Mesenteric fat pad (tissue), 1 donor: ENCODE measurements at places on chromosomes 7 and 10. TPM values are rescaled to one million over a fixed set of nuclear protein-coding genes. Genes with fewer than 3 reads are reported as not detected.

The HIPK2 gene
- 217 TPM for total RNA-seq

The NPM3 gene
- total RNA-seq, result 18.8 TPM

The ERCC6 gene
- 15.5 TPM for total RNA-seq

The INHBA gene
- 1.00 TPM for total RNA-seq

The FXYD4 gene
- total RNA-seq, result not detected

The FAM20C gene
- total RNA-seq, result 121 TPM

The RBP4 gene
- 977 TPM for total RNA-seq

The LRRC17 gene
- 1.2 TPM for total RNA-seq

The COL26A1 gene
- not detected for total RNA-seq

The MNX1 gene
- total RNA-seq, result not detected

The SLC26A3 gene
- total RNA-seq, result 0.45 TPM

The PKD2L1 gene
- total RNA-seq, result 0.39 TPM

The SPDYE5 gene
- total RNA-seq, result not detected

The PYROXD2 gene
- total RNA-seq, result 22.4 TPM

The IL6 gene
- total RNA-seq, result 385 TPM

The TRUB1 gene
- 5.2 TPM for total RNA-seq

The HMX3 gene
- not detected for total RNA-seq

The SFTPA1 gene
- not detected for total RNA-seq

The MBL2 gene
- total RNA-seq, result not detected

The UPK3BL1 gene
- 15.7 TPM for total RNA-seq

The NUTM2E gene
- not detected for total RNA-seq

The HGF gene
- total RNA-seq, result 8.2 TPM

The DRGX gene
- total RNA-seq, result not detected
